Vagina (tissue), 2 donors: ENCODE measurements at places on chromosomes 16 and 17.

DNA sequence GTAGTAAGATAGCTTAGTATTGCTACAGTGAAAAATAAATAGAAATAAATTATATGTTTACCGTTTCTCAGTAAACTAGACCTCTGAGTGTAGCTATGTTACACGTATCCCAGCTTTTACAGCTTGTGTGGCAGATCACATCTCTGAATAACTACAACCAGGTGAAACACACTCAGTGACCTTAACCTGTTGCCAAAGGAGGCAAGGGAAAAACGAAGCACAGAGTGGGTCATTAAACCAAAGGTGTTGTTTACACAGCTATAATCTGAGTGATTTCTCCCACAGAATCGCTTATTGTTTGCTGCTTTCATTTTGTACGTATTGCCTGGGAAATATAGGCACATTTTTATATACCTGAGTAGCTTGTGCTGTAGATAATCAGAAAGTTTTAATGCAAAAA is 688.2 kb upstream of the KIF2B start:
- no peak for DNase-seq

DNA sequence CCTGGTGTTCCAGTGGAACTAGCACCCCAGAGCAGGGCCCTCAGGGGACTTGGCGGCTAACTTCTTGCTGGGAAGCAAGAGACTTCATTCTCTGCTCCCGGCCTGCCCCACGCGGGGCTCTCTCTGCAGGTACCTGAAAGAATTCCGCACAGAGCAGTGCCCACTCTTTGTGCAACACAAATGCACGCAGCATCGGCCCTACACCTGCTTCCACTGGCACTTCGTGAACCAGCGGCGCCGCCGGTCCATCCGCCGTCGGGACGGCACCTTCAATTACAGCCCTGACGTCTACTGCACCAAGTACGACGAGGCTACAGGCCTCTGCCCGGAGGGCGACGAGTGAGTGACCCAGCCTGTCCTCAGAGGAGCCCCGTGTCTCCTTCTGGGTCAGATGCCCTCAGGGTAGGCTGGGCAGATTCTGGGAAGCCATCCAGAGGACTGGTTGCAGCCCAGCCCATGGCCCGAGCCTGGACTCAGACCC is 25.1 kb downstream of the UNK start:
- no peak for DNase-seq

GRCh38 chr17:48426019-48426665 is 3.9 kb downstream of the SKAP1 start:
- no peak for DNase-seq

DNA sequence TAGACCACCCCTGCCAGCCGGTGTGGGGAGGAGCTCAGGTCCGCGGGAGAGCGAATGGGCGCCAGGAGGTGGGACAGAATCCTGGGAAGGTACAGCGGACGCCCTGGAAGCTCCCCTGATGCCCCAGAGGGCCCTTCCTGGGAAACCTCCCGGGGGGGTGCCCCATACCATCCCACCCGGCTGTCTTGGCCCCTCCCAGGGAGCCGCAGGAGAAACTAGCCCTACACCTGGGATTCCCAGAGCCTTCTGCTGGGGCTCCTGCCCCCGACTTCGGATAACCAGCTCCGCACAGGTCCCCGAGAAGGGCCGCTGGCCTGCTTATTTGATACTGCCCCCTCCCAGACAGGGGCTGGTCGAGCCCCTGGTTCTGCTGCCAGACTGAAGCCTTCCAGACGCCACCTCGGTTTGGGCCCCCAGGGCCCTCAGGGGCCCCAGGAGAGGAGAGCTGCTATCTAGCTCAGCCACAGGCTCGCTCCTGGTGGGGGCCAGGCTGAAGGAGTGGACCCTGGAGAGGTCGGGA is 3.0 kb upstream of the CBX4 start:
- DNase-seq, result no peak

DNA sequence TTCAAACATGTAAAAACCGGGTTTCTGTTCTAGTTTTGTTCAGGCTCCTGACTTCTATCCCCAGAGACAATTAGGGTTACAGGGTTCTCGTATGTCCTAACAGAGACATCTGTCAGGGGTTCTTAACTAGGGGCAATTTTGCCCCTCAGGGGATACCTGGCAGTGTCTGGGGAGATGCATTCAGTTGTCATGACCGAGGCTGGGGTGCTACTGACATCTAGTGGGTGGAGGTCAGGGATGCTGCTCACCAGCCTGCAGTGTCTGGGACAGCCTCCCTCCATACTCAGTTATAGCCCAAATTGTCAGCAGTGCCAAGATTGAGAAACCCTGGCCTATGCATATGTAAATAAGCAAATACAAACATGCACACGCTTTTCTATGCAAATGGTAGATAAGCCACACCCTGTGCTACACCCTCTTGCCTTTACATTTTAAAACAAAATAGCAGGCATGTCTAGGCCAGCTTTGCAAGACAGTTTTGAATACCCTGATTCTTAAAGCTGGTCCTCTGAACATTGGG is 37.4 kb downstream of the CLEC16A start:
- no peak for DNase-seq

- no peak for DNase-seq
Observed at GRCh38 chr17:43614561-43614960, 47.2 kb downstream of the MEOX1 start.

DNA sequence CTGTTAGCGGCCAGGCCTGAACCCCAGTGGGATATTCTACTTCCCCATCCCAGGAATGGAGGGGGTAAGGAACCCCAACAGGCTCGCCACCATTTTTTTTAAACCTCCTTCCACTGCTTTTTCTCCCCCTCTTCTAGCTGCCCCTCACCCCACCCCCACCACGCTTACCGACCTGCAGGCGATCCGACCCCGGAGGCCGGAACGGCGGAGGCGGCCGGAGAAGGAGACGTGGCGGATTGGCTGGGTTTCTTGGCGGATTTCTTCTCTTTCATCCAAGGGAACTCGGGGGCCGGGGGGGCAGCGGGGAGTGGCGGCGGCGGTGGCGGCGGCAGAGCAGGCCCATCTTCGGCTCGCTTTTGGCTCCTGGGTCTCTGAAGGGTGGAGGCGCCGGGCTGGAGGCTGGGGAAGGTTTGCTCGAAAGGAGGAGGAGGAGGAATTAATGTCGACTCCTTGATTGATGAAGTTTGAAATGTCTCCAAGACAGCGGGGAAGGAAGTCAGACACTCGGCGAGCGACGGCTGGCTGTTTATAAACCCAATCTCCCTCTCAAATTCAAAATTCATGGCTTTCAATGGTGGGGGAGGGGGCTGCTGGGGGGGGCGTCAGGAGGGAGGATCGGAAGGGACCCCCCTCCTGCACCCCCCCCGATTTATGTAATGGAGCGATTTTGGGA is 424 bp downstream of the HOXB2 start:
- no peak for DNase-seq

DNA sequence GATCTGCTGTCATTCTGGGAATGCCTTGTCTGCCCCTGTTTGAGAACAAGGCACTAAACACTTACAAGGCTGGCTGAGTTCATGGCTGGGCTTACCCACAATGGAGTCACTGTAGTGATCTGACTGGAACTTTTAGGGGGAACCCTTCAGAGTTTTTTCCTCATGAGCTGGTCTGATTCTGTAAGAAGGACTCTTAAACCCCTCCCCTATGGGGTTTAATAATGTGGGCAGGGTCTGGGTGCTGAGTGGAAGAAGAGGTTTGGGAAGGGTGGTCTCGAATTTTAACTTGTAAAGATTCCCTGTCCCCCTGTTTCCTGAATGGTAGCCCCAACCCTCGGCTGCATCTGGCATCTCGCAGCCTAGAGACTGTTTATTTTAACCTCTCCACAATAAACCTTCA is 30.6 kb downstream of the OSBPL7 start:
- no peak for DNase-seq

DNA sequence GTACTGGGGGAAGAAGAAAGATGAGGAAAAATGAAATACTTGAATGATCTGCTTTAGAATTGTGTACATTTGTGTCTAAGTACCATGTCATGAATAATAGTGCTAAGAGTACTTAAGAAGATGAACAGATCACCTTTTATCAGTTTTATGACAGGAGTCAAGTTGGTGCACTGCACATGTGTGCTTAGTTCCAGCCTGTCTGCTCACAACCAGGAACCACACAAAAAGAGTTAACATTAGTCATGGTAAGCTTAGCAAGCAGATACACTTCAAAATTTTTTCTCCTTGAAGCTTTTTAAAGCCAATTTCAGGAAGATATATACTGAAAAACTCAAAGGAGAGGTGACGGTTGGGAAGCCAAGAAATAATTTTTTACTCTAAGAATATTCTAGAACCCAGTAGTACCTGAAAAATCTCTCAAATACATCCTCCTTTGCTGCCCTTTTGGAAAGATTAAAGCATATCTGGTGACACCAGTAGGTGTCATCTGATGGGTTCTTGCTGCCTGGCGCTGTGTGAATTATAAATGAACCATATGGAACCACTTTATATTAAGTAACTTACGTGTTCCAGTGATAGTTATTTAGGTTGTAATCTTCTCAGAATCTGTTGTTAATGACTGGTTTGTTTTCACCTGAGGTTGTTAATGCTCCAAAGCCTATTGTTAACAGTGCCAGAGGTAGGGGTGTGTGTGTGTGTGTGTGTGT is 93.4 kb downstream of the MSI2 start:
- no peak for DNase-seq

DNA sequence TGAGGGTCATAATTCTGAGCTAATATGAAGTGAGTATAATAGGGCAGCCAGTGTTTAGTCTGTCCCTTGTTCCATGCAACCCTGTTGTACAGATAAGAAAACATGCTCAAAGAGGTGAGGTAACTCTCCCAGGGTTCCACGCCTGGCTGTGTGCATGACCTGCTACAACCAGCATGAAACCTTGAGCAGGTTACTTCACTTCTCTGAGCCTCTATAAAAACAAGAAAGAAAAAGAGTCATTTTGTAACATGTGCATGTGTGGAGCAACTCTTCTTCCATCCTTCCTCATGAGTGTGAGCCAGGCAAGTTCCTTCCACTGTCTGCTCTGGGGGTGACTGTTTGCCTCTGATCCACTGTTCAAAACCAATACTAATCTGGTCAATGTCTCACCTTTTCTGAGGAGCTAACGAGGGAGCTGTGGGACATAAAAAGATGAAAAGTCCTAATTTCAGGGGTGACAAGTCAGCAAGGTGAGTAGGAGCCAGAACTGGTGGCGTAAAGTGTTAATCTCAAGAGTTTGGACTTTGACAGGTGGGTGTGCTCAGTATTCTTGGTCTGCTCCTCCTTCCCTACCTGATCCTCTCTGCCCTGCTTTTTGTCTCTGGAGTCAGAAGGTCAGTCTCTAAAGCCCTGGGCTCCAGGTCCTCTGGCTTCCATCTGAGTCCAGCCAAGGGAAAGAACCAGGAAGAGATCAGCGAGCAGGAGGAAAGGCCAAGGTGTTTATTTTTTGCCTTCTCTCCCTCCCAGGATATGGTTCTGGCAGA is 21.5 kb downstream of the GFOD2 start:
- no peak for DNase-seq

GRCh38 chr16:13041180-13041579 is 139.8 kb downstream of the SHISA9 start:
- no peak for DNase-seq

- DNase-seq, result no peak
Observed at GRCh38 chr17:80381416-80381923, 33.5 kb upstream of the ENDOV start.

GRCh38 chr16:16191493-16192167 is 31.7 kb downstream of the ABCC6 start:
- DNase-seq, result no peak

DNA sequence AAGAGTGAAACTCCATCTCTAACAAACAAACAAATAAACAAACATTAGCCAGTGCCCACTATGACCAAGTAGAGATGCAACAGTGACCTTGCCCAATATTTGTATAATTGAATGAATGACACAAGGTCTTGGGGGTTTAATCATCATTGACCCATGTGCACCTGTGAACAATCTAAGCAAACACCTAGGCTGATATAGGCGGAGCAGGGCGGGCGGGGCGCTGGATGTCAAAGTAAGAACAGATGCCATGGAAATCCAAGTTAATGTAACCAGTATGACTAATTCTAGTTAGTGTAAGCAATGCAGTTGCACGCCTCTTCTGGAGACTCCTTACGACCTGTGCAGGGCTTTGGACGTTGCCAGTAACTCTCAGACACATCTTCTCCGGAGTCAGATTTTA is 17.6 kb downstream of the RCVRN start:
- DNase-seq, result no peak

- DNase-seq, result no peak
Observed at GRCh38 chr17:69452664-69453260, 38.3 kb downstream of the MAP2K6 start.

DNA sequence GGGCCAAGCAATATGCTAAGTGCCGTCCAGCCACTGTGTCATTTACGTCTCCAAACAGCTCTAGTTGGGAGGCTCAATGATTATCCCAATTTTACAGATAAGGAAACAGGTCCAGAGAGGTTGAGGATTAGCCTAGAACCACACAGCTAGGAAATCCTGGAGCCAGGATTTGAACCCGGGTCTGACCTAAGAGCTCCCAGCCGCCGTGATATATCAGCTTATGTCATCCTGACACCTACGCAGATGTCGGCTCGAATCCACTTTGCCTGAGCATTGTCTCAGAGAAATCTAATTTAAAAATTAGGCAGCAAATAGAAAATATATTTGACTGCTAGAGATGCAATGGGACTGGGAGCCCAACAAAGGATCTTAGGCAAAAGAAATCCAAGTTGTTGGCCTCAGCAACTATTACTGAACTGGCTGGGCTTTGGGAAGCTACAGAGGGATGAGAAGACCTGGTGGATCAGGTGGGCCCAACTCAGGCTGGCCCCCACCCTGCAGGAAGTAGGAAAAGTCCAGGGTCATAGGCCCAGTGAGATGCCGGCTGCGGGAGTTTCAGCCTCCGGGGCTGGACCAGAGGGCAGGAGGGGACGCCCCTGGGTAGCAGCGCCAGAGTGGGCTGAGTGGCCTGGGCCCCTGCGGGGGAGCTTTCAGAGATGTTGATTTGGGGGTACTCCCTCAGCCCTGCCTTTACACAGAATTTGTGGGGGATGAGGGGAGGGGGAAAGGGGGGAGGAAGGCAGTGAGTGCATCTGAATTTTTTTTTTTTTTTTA is 35.1 kb upstream of the IL21R start:
- no peak for DNase-seq

- no peak for DNase-seq
Observed at GRCh38 chr17:48718761-48719641, 3.3 kb downstream of the PRAC1 start.

- DNase-seq, result no peak
Observed at GRCh38 chr17:18278867-18279266, 18.4 kb downstream of the MIEF2 start.

- no peak for DNase-seq
Observed at GRCh38 chr16:54285414-54286089, 1.0 kb downstream of the IRX3 start.
